Psoas muscle (tissue), 8 donors: ENCODE measurements at places on chromosomes 2 and 18. TPM values are rescaled to one million over a fixed set of nuclear protein-coding genes. Genes with fewer than 3 reads are reported as not detected.

ACMSD gene
- not detected for total RNA-seq

ANKRD30BL gene
- total RNA-seq, result not detected

TPRKB gene
- total RNA-seq, result 26.4 TPM

XDH gene
- 1.5 TPM for total RNA-seq

DTNB gene
- 6.3 TPM for total RNA-seq

FMNL2 gene
- total RNA-seq, result 18.2 TPM

DPP4 gene
- total RNA-seq, result 0.80 TPM

ASXL3 gene
- 0.41 TPM for total RNA-seq

LYPD6B gene
- total RNA-seq, result not detected

TIMM21 gene
- total RNA-seq, result 52.6 TPM

ADGRF3 gene
- not detected for total RNA-seq

DYNAP gene
- not detected for total RNA-seq

FKBP1B gene
- total RNA-seq, result 0.82 TPM

LRRC30 gene
- 1.4 TPM for total RNA-seq

CFAP221 gene
- 0.88 TPM for total RNA-seq
